Thoracic aorta (tissue), 2 donors: ENCODE measurements at places on chromosomes 2 and 18. TPM values are rescaled to one million over a fixed set of nuclear protein-coding genes. Genes with fewer than 3 reads are reported as not detected.
A peak's percentile ranks its signal among the peaks of the same experiment; 100 is the strongest.

Gene ZSWIM2
- not detected for total RNA-seq

Gene WDR7
- 73.1 TPM for total RNA-seq

Gene ZNF804A
- 0.14 TPM for total RNA-seq

Gene PRSS56
- total RNA-seq, result not detected

Gene IL1R1
- total RNA-seq, result 281 TPM

Gene LRRTM1
- not detected for total RNA-seq

Gene DNAJC5G
- 0.68 TPM for total RNA-seq

Gene DNMT3A
- 17.7 TPM for total RNA-seq

Gene CAPN14
- total RNA-seq, result not detected

Gene OTOS
- not detected for total RNA-seq

Gene FARP2
- total RNA-seq, result 67.4 TPM

Gene GLI2
- 5.4 TPM for total RNA-seq

Gene SERPINB11
- not detected for total RNA-seq

Gene KIAA2012
- not detected for total RNA-seq

Gene LCT
- total RNA-seq, result not detected

Gene PCARE
- not detected for total RNA-seq

DNA sequence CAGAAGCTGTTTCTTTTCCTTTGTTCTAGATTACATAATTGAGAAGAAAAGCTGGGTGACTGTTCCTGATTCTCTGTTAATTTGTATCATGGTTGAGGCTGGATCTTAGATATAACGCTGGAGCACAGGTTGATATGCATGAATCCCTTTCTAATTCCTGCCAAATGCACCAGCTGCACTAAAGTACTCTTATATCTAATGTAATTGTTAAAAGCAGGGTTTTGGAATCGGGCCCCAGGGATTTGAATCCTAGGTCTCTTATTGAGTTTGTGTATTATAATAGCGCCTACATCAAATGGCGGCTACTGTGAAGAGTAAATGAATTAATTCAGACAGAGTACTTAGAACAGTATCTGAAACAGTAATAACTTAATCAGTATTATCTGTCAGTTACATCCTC is 80.4 kb downstream of the MC4R start:
- no peak for DNase-seq

DNA sequence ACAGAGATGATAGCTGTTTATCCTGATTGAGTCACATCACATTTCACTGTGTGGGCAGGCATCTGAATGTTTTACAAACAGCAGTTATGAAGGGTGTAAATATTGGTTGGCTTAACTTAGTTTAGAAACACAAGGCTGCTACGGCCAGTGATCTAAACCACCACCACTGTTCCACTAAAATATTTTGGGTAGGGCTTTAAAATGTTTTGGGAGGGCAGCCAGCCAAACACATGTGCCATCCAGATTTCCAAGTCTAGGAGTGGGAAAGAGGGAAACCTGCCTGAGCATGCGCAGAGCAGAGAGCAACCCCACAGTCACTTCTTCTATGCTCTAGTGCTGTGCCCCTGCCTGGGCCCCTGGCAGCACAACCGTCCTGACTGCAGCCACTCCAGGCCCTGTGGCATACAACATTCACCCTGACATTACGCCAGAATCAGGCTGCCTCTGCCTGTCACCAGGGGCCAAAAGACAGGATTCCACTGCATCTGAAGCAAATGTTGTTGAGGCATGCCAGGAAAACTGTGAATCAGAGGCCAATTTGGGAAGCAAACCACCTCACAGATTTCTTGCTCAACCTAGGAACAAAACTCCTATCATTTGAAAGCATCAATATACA is 74.8 kb upstream of the COL5A2 start:
- peak; percentile 23 for DNase-seq

GRCh38 chr2:112048887-112049286 is 6.2 kb upstream of the TMEM87B start:
- no peak for DNase-seq

DNA sequence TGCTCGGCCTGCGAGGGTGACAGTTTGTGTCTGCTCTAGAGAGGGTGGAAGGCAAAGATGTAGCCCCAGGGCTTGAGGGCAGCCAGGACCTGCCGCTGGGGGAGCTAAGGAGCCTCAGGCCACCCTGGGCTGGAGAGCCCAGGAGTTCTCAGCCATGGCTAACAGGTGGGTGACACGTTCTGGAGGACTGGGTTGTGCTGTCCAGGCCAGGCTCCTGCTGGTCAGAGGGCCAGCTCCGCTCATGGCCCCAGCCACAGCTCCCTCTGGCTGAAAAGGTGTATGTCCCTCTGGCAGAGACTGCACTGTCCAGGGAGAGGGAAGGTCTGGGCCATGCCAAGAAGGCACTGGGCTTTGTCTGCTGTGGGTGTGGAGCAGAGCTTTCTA is 19.2 kb downstream of the TMEM185B start:
- no peak for DNase-seq

GRCh38 chr2:40428439-40428838 is 23.5 kb downstream of the SLC8A1 start:
- DNase-seq, result no peak

GRCh38 chr2:100010606-100011005 is 131.8 kb downstream of the AFF3 start:
- no peak for DNase-seq

GRCh38 chr2:187842978-187843847 is 289.0 kb upstream of the TFPI start:
- no peak for DNase-seq

DNA sequence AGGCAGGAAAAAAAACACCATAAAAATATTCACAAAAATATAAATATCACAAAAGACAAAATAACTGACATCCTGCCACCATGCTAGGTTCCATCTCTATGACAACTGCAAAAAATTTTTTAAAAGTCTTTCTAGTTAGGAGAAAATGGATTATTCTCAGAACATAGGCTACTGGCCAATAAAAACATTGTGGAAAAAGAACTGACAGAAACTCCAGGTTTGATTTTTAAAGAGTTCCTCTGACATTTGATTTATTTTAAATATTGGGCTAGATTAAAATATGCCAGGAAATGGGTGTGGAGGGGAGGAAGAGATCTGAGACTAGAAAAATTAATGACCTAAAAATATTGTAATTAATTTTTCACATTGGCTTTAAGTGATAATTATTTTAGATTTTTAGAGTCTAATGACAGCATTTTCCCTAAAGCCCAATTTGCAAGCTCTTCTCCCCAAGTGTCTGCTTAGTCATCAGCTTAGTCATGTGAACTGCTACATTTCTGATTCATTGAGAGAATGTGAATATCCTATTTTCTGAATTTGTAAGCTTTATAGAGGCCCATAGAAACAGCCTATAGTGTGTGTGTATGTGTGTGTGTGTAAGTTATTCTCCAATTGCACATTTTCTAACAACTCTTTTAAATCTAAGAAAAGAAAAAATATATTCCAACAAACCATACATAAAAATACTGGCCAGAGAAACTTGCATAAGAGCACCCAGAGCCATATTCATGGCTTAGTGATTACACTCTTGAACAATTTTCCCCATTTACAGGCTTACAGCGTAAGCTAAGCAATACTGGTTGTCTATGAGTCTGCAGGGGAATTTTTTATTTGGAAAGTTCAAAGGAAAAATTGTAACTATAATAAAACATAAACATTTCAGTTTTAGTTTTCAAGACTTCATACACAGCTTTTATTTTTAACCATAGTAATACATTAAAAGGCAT is 48.4 kb downstream of the TMEFF2 start:
- DNase-seq, result no peak

DNA sequence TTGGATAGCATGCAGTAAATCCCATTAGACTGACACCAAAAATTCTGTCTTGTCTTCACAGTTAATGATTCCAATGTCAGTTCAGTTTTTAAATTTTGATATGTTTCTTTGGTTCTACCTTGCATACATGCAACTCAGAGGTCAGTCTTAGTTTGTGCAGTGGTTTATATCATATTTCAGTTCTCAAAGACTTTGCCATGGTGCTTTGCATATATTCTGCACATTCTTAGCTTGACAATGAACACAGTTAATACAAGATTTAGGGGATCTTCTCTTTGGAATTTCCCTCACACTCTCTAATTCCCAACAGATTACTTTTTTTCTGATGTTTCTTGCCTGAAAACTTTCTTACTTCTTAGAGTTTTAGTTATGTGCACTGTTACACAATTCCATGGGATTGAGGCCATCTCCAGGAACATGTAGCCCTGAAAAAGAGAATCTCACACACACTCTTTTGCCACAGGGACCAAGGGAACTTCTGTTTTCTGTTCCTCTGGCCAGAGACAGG is 17.3 kb downstream of the NOL4 start:
- DNase-seq, result no peak

DNA sequence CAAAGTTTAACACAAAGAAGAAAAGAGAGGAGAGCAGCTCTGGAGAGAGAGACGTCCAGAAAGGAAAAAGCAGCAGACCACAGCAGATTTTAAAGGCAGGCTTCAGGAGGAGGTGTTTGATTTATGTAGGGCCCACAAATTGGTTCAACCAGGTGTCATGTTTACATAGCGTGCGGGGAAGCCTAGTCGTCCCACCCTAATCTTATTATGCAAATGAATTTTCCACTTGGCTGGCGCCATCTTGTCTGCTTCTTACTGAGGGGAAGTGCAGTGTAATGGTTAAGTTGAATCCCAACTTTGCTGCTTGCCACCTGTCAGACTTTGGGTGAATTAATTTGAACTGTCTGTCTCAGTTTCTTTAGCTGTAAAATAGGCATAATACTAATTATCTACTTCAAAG is 282.4 kb upstream of the CYRIA start:
- no peak for DNase-seq

DNA sequence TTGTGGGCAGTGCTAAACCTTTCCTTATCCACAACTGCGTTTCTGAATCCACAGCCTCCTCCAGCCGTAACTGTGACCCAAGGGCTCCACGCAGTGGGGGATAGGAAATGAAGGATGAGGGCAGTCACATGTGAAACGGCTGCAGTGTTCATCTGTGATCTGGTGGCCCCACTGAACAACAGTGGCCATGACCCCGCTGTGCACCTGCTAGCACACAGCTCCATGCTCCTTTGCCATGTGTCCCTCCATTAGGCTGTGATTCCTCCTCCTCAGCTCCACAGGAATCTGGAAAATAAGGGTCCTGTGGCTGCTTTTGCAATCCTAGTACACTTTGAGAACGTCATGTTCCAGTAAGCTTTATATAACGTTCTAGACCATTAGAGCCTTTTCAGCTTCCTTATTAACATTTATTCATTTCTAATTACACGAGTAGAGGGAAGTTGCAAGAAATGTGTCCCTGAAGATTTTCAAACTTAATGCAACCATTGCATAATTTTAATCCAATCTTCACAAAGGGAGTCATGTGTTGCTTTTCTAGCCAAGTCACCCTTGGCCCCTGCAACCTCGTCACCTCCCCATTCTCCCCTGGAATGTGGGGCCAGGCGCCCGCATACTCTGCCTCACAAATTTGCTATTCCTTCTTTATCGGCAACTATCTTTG is 7.1 kb upstream of the NAPG start:
- no peak for DNase-seq

DNA sequence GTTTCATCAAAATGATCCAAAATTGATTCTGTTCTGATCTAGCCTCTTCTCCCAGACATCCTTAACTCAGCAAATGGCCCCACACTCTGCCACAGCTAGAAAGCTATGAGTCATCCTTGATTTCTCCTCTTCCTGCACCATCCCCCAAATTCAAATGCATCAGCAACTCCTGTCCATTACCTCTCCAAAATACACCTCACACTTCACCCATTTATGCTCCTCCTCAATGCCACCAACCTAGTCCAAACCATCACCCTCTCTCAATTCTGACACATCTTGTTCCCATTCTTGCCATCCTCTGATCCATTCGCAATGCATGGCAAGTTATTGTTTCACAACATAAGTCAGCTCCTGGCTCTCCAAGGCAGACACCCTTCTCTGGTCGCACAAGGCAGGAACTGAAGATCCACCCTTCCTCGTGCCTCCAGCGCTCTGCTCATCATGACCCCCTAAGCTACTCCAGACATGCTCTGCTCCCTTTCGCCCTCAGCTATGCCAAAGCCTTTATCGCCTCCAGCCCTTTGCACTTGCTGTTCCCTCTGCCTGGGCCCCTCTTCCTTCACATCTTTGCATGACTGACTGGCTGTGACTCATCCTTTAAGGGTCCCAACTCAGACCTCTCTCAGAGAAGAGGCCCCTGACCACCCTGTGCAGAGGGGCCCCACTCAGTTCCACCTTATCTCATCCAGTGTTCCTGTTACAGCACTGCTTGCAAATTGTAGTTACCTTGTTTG is 83.6 kb downstream of the MREG start:
- no peak for DNase-seq

- no peak for DNase-seq
These were observed 213.3 kb upstream of the CTAGE1 start for GRCh38 chr18:22630980-22631379.

DNA sequence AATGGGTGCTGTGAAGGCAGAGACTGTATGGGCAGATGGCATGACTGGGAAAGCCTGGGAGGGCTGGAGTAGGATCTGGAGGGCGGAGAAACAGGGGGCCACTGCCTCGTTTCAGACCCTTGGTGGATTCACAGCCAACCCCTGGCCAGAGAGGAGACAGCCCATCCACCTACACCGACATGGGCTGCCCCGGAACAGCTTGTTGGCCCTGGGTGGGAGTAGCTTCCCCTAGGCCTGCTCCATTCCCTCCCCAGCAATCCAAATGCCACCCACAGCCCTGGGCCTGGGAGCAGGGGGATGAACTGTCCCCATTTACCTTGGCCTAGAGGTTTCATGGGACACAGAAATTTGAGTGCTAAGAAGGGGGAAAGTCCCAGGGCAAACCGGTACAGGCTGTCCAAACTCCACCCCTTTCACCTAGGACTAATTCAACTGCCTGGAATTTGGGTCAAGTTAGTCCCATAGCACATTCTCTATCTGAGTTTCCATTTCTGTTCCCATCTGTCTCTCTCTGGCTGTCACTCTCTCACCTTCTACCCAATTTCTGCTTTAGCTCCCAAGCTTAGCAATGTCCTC is 37.0 kb downstream of the LBH start:
- no peak for DNase-seq

- no peak for DNase-seq
These were observed 4.6 kb downstream of the MAP3K20 start for GRCh38 chr2:173079973-173080860.

DNA sequence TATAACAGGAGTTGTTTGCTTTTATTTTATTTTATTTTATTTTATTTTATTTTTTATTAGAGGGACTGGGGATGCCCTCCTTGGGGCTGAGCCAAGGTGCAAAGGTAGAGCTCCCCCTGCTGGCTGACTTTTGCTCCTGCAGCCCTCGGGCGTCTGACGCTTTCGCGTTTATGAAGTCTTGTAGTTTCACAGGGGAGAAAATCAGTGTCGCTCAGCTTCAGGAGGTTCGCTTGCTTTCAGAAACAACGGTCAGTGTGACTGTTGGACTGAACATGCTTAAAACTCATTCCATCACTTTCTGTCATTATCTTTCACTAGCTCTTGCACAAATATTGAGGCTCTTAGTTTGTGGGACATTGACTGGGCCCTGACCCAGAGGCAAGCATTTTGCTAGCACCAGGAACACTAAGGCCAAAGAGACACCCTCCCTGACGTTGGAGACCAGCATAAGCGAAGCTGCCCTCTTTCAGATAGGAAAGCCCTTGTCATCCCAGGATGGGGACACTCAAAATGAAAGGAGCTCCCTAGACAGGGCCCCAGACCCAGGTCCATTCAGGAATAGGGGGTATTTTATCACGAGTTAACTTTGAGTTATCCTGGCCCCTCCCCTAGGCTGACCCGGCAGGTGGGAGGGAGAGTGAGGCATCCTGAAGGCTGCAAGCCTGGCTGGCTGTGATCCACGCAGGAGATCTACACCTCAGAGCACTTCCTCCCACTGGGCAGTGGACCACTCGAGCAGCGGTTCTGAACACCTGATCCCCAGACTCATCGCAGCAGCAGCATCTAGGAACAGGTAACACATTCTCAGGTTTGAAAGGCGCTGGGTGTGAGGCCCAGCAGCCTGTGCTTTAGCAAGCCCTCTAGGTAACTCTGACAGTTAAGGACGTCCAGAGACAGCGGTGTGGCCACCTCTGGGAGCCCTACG is 34.4 kb downstream of the LGALSL start:
- no peak for DNase-seq
